NCI-H1048 (cell line): ENCODE measurements at places on chromosomes 7 and 10.

- DNase-seq: no peak
Observed at GRCh38 chr10:75954486-75954885, 523.1 kb downstream of the LRMDA start.

DNA sequence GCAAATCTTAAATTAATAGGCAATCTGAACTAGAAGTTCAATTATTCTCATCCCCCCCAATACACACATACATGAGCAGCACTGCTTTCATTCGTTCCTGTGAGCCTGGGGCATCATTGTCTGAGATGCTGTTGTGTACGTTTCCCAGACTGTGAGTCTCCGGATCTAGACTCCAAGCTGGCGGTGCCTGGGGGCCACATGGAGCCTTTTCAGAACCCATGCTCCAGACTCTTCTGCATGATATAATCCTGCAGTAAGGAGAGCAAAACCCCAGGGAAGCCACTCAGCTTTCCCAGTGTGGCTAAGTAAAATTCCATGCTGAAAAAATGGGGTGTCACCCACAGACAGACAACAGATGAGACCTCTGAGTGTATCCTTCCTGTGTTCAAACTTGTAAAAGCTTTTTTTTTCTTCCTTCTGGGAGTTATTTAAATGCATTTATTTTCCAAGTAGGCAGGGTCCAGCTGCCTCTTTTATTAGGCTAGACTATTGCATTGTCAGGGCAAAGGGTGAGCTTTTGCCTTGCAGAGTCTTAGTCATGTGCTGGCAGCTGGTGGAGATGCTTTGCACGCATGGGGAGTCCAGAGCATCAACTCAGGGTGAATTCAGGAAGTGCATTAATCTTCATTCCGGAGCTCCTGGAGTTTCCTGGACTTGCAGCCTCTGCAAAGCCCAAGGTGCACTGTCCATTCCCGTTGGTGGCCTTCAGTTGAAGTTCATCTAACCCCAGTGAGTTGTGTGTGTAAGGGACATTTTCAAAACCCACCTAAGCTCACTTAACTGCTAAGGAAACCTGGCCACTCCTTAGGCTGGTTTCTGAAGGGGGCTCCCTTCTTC, 185.7 kb upstream of the ADO start:
- DNase-seq: no peak

DNA sequence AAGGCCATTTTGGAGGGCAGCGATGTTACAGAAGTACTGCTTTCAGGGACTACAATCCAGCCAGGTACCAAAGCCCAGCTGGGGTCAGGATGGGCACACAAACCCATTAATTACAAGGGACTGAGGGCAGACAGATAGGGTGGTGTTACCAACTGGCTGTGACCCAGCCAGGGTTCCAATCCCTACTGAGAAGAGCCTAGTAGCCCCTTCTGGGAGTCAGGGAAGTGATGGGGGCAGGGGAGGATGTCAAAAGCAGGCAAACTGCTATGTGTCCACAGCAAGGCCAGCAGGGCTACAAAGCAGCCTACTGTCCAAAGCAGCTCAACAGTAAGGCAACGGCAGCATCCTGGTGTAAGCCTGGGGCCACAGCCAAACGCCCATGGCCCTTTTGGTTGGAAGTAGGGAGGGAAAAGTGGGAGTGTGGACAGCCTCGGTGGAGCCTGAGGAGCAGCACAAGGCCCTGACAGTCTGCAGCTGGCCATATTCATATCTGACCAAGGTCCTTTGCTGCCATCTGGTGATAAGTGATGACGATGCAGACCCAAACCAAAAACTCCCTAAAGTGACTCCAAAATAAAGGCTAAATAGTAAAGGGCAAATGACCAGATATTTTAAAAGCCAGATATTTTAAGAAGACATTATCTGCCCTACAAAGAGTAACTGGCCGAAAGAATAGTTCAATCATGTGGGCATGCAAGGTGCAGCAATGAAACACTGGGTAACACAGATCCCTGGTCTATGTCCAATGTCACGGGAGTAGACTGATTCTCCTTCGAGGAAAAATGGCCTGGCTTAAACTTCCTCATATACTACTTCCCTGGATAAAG, 56.9 kb downstream of the XPNPEP1 start:
- no peak for DNase-seq

- no peak for DNase-seq
Observed at GRCh38 chr10:20976390-20976789, 79.3 kb upstream of the NEBL start.

- DNase-seq: no peak
Observed at GRCh38 chr10:36236931-36237330, 594.8 kb upstream of the FZD8 start.

DNA sequence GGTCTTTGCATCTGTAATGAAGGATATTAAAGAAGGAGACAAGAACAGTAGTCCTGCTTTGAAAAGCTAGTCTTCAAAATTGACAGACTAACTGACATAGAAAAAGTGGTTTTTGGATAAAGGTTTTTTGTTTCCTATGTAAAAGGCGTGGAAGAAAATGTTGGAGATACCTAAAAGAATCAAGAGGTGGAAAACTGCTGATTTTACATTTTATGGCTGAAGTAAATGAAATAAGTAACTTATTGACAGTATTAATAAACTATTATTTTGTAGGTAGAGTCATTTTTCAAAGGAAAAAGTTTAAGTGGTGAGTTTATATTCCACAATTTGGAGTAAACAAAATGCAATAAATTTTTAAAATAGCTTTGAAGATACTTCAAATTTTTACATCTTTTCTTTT, 12.6 kb upstream of the HELLS start:
- no peak for DNase-seq

DNA sequence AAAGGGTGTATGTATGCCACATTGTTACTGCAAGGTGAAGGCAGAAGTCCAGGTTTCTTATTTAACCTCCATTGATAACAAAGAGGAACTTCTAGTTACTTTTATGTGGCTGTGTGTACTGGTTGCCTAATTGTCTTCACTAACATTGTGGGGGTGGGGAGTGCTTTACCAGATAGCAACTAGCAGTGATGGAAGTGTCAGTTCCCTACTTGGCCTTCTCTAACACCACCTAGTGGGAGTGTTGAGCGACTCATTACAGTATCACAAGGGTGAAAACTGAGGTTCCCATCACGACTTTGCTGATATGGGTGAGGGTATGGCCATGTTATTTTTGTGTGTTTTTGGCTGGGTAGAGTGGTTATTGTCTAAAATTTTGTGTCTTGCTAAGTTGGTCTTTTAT, 274.4 kb downstream of the THSD7A start:
- no peak for DNase-seq

DNA sequence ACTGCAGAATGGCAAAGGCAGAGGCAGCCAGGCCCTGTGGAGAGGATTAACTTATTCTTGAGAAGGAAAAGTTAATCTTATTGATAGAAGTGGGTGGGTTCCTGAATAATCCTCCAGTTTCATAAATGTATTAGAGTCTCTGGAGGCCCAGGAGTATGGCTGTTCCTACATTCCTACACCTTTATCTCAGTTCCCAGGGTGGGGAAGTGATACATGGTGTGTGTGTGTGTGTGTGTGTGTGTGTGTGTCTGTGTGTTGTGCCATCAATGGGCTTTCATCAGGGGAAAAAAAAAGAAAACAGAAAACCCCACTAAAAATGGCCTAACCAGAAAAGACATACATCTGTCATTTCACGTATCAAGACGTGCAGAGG, 22.0 kb upstream of the GSDME start:
- no peak for DNase-seq

GRCh38 chr10:99743841-99744240, 11.8 kb downstream of the CUTC start:
- DNase-seq: no peak

GRCh38 chr7:111076205-111076604, 14.7 kb upstream of the LRRN3 start:
- DNase-seq: no peak

- DNase-seq: no peak
Observed at GRCh38 chr10:43903451-43903850, 254.8 kb upstream of the ZNF32 start.

DNA sequence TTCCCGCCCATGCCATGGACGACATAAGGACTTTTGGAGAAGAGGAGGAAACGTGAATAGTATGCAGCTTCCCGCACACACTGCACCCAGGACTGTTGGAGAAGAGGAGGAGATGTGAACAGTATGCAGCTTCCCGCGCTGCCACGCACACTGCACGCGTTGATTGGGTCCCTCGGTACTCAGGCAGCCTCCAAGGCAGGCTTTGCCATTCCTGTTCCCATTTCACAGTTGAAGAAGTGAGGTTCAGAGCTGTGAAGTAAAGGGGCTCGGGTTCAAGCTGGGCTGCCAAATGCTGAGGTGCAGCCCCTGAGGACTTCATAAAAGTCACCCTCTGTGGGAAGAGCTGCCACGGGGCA, 147.9 kb upstream of the FAM20C start:
- no peak for DNase-seq

GRCh38 chr7:28151965-28152364, 28.6 kb downstream of the JAZF1 start:
- no peak for DNase-seq

DNA sequence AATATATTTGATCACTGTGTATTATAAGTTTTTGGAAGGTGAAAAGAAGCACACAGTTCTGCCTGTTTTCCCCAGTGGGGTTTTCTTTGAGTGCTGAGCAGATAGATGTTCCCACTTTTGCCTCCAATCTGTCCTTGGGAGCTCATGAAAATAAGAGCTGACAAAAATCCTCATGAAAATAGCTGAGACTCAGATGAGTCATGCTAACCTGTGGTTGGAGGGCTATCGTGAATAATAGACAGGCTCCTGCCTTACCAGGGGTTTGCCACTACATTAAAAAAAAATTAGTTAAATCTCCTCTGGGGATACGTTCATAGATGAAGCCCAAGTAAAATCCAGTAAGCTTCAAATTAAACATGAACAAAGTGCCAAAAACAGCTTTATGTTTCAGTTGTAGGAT, 10.9 kb upstream of the AOAH start:
- DNase-seq: no peak

DNA sequence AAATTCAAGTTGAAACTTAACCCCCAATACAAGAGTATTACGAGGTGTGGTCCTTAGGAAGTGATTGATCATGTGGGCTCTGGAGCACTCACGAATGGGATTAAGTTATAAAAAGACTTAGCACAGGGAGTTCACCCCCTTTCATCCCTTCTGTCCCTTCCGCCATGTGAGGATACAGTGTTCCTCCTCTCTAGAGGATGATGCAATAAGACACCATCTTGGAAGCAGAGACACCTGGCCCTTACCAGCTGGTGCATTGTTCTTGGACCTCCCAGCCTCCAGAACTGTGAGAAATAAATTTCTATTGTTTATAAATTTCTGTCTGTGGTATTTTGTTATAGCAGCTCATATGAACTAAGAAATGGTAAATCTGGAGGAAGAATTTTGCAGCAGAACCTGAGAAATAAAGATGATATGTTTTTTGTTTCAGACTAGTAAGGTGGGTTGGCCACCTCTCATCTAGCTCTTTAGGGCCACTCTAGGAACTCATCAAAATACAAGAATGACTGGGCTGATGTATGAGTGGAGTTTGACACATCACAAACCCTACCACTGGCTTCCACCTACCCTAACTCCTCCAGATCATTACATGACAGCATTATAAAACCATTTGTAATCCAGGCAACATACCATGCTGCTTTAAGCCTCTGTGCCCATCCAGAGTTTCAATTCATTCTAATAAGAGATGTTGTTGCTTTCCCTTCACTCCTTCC, 22.4 kb downstream of the SLC26A5 start:
- DNase-seq: no peak

GRCh38 chr7:116524609-116525297, at the start of gene CAV1:
Gene CAV1, plus strand, starts transcription at chr7:116525036. Its CDS starts 27 bp downstream, at chr7:116525063.
- no peak for DNase-seq

- DNase-seq: no peak
Observed at GRCh38 chr10:59887006-59887405, 19.4 kb downstream of the CCDC6 start.

- peak; percentile 36 for DNase-seq
Observed at GRCh38 chr7:36408589-36408988, 18.9 kb downstream of the ANLN start.

DNA sequence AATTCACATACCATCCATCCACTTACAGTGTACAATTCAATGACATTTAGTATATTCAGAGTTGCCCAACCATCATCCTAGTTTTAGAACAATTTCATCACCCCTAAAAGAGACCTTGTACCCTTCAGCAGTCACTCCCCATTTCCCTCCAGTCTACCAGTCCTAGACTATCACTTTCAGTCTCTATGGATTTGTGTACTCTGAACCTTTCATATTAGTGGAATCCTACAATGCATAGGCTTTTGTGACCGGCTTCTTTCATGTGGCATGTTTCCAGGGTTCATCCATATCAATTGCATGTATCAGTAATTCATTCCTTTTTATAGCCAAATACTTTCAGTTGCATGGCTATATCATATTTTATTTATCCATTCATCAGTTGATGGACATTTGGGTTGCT, 53.5 kb upstream of the SEMA3E start:
- DNase-seq: no peak

DNA sequence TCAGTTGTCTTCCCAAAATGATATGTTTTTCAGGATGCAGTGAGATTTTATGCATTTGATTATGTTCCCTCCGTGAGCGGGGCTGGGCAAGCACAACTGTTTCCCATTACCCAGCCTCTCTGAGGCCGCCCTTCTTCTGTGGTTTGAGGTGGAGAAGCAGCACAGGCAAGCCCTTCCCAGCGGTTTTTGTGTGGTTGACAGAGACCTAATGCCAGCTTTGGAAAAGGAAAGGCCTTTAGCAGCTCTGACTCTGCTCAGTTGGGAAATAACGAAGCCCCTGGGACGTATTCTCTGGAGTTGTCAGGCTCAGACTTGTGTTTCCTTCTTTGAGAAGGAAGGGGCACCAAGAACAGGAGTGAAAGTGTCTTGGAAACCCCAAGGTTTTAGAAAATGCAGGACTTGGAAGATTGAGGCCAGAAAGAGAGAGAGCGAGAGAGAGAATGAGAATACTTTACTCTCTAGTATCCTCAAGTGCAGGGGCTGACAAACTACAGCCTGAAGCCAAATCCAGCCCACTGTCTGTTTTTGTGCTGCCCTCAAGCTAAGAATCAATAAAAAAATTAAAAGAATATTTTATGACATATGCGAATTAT, 20.6 kb upstream of the PDCD4 start:
- no peak for DNase-seq

- no peak for DNase-seq
Observed at GRCh38 chr10:132444877-132445351, 47.9 kb downstream of the PWWP2B start.
